CD4-positive, alpha-beta memory T cell (primary cell): ENCODE measurements at places on chromosomes 7 and 10.

GRCh38 chr10:120838941-120839340, 12.2 kb upstream of the WDR11 start:
- DNase-seq = no peak

DNA sequence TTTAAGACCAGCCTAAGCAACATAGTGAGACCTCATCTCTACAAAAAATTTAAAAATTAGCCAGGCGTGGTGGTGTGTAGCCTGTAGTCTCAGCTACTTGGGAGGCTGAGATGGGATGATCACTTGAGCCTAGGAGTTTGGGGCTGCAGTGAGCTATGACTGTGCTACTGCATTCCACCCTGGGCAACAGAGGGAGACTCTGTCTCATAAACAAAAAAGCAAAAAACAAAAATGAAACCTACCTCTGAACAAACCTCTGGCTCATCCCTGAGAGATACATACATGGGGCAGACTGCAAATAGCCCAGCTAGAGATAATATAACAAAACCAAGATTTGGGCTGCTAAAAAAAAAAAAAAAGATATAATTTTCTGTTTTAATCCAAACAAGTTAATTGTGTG, 19.5 kb downstream of the C10orf67 start:
- DNase-seq = no peak

- no peak for DNase-seq
Measured at GRCh38 chr7:51666266-51666665, 349.7 kb upstream of the COBL start.

DNA sequence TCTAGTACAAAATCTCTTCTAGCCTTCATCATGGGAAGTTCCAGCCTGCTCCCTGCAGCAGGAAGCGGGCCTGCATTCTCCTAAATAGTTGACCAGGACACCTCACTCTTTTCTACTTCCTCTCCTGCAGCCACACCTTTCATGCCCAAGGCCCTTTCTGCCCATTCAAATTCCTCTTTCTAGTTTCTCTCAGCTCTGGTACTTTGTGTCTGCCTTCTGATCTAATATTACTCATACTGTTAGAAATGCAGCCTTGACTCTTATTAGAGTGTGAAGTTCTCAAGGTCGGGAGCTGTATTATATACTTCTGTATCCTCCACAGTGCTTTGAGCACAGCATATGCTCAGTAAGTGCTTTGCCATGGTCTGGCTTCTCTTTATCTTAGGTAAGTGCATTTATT, 103.1 kb downstream of the PRKCQ start:
- DNase-seq = no peak

DNA sequence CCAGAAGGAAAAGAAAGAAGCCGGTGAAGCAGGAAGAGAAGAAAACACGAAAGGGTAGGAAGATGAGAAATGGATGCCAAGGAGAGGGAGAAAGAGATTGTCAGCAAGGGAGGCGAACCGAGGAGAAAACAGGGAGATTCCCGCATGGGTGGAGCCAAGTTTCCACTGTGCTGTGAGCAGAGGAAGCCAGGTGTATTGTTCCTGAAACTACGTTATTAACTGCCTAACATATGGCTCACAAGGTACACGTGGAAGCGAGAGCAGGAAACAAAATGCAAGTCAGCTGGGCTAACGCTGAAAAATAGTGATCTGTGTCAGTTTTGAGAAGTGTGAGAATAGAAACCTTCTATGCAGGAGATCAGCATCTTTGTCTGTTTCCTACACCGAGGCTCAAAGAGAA, 20.4 kb upstream of the HIPK2 start:
- no peak for DNase-seq

- peak; percentile 88 for DNase-seq
Measured at GRCh38 chr7:131327626-131328376, at the start of gene MKLN1. Gene MKLN1, plus strand, starts transcription at chr7:131327876. Its CDS starts 24 bp downstream, at chr7:131327900.

DNA sequence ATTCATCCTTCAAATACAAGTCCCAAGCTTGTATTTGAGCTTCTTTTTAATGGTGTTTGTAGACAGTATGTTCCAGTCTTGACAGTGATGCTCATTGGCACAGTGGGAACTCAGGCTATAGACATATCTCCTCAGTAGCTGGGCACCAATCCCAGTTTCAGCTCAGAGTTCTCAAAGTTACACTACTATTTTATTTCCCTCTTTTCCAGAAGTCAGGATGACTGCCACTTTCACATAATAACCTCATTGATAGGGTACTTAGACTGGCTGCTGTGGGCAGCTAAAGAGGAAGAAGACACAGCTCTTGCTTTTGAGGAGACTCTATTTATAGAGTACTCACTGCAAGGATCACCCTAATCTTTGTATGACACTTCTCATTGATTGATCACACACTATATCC, 2.4 kb downstream of the GBF1 start:
- DNase-seq = no peak

DNA sequence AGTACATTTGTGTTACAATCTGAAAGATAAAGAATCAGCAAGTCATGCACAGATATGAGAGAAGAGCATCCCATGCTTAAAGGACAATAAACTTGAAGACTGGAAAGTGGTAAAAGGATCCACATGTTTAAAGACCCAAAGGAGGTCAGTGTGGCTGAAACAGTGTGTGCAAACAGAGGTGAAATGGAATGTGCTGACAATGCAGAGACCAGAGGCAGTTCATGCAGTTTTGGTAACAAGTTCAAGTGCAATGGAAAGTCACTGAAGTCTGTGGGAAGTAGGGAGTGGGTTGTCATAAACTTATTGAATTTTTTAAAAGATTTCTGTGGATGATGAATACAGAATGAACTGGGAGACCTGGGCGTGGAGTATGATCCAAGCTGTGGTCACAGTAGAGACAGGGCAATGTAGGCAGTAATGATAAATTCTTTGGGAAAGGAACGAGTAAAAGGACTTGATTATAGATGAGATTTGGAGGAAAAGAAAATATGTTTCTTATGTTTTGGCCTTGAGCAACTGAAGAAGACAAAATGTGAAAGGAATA, 408.0 kb downstream of the HGF start:
- no peak for DNase-seq

DNA sequence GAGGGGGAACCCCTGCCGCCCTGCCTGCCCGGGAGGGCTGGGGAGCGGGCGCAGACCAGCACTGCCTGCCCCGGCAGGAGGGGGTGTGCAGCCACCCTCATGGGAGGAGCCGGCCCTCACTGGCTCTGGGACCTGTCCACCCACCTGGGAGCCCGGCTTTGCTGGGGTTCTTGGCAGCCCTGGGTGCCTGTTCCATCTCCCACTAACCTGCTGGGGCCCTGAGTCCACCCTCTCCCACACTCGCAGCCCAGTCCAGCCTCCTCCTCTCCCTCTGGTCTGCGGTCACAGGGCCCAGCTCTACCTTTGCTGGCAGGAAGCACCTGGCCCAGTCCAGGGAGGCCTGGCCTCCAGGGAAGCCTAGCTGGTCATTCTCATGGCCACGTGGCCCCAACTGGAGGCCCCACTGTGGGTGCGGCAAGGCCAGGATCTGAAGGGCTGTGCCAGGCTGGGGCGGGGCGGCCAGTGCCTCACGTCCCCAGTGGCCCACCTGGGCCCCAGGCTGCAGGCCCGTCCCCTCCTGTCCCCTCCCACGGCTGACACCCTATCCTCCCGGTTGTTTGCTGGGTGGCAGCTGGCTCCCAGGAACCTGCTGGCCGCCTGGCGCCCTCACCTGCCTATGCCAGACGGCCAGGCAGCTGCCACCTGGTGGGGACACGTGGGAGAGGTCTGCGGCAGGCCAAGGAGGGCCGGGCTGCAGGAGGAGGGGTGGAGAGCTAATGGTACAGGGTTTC, at the start of gene TMEM184A:
TSS of gene TMEM184A (minus strand) at position 393 of the 731 bp plus-strand sequence. CDS start 721 bp downstream, outside the sequence.
- DNase-seq = peak; percentile 31

GRCh38 chr7:2213551-2214215, 19.1 kb downstream of the MAD1L1 start:
- no peak for DNase-seq

DNA sequence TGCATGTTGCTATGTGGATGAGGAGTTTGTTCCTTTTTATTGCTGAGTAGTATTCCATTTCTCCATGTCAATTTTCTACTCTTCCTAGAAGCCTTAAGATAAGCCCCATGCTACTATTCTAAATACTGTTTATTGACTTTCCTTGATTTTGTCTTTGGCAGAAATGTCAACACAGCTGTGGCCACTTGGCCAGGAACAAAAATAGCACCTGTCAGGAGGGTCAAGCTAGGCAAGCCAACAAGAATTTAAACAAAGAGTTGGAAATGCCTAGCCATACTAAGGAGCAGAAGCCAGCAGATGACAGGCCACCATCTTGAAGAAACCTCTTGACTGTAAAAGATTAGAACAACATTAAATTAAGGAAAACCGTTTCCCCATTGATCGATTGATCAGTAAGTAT, 34.7 kb downstream of the JAZF1 start:
- no peak for DNase-seq

GRCh38 chr7:26090927-26091519, 61.0 kb upstream of the NFE2L3 start:
- peak; percentile 42 for DNase-seq
